ENCODE measurements at places on chromosomes 5 and 9. TPM values are rescaled to one million over a fixed set of nuclear protein-coding genes. Genes with fewer than 3 reads are reported as not detected.

DNA sequence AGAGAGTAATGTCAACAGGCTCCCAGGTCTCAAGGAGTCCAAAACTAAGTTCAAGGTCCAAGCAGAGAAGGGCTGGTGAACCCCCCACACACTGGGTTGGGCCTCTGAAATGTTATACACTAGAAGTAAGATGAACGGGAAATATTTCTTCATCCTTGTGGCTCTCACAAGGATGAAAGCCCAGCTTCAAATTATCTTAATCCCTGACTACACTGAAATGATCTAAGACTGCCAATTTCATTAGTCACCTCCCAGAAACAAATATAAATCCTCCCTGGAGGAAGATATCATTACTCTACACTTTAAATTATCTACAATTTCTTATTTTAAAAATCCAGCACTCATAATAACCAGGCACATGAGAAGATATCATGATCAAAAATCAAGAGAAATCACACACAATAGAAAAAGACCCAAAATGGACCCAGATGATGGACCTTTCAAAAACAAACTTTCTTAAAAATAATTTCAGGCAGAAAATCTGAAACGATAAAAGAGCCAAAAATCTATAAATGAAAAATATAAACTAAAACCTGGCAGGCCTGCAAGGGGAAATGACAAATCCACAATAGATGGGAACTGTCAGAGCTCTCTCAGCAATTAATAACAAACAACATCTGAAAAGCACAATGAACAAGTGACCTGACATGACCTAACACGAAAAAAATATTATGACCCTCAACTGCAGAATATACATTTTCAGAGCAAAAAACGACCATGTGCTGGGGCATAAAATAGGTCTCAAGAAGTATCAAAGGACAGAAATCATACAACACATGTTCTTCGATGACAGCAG is 117.4 kb downstream of the GPR21 start:
- H3K36me3 ChIP-seq = peaks cover 9% of the 10 kb centered on the region
- H3K27ac ChIP-seq = no peak overlapping the region
- no peaks in the 10 kb centered on the region for H3K4me1 ChIP-seq
- H3K27me3 ChIP-seq = no peaks in the 10 kb centered on the region
- H3K4me3 ChIP-seq = no peak overlapping the region

Gene EGFLAM
- total RNA-seq = not detected

- DNase-seq = no peak
- H3K4me3 ChIP-seq = no peak overlapping the region
- H3K4me1 ChIP-seq = peaks cover 9% of the 10 kb centered on the region
- H3K27ac ChIP-seq = no peak overlapping the region
- peaks cover 9% of the 10 kb centered on the region for H3K27me3 ChIP-seq
These were observed 70.4 kb downstream of the GADD45G start for GRCh38 chr9:89675058-89675742.

Gene CEMIP2
- total RNA-seq = 46.5 TPM

- H3K27ac ChIP-seq = no peak overlapping the region
- H3K4me1 ChIP-seq = no peaks in the 10 kb centered on the region
- H3K27me3 ChIP-seq = no peaks in the 10 kb centered on the region
- DNase-seq = no peak
These were observed 115.9 kb upstream of the GDNF start for GRCh38 chr5:37955748-37956147.

DNA sequence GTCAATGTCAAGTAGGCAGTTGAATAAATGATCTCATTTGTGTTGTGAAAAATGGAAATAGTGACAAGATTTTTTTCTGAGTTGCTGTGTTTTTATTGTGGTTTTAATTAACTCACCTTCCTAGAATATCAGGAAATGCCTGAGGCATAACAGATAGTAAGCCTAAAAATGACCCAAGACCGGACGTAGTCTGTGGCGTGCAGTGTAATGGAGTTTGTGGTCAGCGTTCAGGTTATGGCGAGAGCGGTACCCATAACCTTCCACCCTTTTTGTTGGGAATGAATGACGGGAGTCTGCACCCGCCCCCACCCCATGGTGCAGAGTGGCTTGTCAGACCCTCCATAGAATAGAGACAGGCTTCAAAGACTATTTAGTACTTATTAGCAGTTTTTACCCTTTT is 119.3 kb downstream of the GALNT10 start:
- no peak overlapping the region for H3K27ac ChIP-seq
- H3K36me3 ChIP-seq = peaks cover 6% of the 10 kb centered on the region
- no peaks in the 10 kb centered on the region for H3K27me3 ChIP-seq
- H3K4me3 ChIP-seq = no peak overlapping the region
- H3K4me1 ChIP-seq = peaks cover 12% of the 10 kb centered on the region

GRCh38 chr9:134041649-134041962 is 16.3 kb downstream of the BRD3OS start:
- H3K27me3 ChIP-seq = no peaks in the 10 kb centered on the region
- no peak overlapping the region for H3K27ac ChIP-seq
- no peak overlapping the region for H3K4me3 ChIP-seq
- no peaks in the 10 kb centered on the region for H3K4me1 ChIP-seq

Gene DTWD2
- 2.6 TPM for total RNA-seq

- no peaks in the 10 kb centered on the region for H3K4me1 ChIP-seq
- H3K27me3 ChIP-seq = peaks cover 10% of the 10 kb centered on the region
- no peaks in the 10 kb centered on the region for H3K36me3 ChIP-seq
- no peak overlapping the region for H3K4me3 ChIP-seq
These were observed 289.4 kb downstream of the DMAC1 start for GRCh38 chr9:7510199-7510598.

GRCh38 chr5:2697041-2697440 is 54.4 kb downstream of the IRX2 start:
- H3K27me3 ChIP-seq = no peaks in the 10 kb centered on the region
- no peak for DNase-seq
- H3K4me1 ChIP-seq = no peaks in the 10 kb centered on the region
- no peaks in the 10 kb centered on the region for H3K36me3 ChIP-seq
- H3K27ac ChIP-seq = no peak overlapping the region

DNA sequence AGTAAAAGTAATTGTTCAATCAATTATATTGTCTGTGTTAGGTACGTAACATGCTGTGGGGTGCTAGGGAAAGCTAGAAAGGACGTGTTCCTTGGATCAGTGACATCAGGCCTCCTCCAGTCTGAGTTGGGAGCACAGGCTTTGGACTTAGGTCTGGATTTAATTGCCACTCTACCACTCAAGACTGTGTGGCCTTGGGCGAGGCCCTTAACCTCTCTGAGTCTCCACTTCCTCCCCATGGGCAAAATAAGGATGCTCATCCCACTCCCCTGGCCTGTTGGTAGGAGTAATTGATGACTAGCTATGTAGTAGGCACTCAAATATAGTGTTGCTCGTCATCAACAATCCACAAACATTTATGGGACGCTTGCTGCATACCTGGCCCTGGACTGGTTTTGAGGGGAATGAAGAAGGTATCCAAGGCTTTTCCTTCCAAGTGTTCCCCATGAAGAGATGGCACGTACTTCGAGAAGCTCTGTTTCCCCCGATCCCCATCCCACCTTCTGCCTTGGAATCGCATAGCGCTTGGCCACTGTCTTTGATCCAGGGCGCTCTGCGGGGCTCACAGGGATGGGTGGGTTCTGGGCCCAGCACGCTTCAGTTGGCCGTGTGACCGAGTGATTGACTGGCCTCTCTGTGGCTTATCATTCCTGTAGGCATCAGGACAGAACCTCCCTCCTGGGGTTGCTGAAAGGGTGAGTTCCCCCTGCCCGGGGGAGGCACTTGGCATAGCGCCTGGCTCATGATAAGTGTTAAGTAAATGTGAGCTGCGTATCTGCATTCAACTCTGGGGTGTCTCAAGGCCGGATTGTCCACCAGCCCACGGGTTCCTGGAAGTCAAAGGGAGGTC is 8.1 kb downstream of the FGF18 start:
- no peak for DNase-seq
- H3K36me3 ChIP-seq = no peaks in the 10 kb centered on the region
- no peaks in the 10 kb centered on the region for H3K4me1 ChIP-seq
- peaks cover under 1% of the 10 kb centered on the region for H3K27me3 ChIP-seq
- H3K4me3 ChIP-seq = no peak overlapping the region

DNA sequence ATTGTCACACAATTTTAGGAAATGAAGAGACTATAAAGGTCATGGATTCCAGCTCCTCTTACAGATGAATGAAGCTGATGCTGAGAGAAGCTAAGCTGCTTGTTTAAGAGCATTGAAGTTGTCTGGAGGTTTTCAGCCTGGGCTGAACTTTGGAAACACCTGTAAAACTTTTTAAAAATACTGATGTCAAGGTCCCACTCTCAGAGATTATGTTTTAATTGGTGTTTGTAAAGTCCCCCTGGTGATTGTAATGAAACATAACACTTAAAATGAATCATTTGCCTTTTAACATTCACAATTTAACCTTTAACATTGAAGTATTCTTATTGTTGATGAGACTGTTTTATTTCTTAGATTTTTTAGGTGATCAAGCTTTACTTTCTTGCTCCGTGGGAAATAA is 16.4 kb downstream of the RAD23B start:
- no peaks in the 10 kb centered on the region for H3K27me3 ChIP-seq
- H3K27ac ChIP-seq = no peak overlapping the region
- DNase-seq = no peak
- peaks cover 16% of the 10 kb centered on the region for H3K36me3 ChIP-seq
- peaks cover 27% of the 10 kb centered on the region for H3K4me1 ChIP-seq
- no peak overlapping the region for H3K4me3 ChIP-seq

Gene TMEM203
- 36.6 TPM for total RNA-seq

Gene AGXT2
- total RNA-seq = not detected

DNA sequence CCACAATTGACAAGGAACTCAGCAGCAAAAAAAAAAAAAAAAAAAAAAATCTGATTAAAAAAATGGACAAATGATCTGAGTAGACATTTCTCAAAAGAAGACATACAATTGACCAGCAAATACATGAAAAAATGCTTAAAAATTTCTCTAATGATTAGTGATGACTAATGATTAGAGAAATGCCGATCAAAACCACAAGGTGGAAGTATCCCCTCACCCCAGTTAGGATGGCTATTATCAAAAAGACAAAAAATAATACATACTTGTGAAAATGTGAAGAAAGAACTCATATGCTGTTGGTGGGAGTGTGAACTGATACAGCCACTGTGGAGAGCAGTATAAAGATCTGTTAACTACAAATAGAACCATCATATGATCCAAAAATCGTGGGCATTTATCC is 245.3 kb downstream of the OSTF1 start:
- H3K4me1 ChIP-seq = no peaks in the 10 kb centered on the region
- no peaks in the 10 kb centered on the region for H3K36me3 ChIP-seq

DNA sequence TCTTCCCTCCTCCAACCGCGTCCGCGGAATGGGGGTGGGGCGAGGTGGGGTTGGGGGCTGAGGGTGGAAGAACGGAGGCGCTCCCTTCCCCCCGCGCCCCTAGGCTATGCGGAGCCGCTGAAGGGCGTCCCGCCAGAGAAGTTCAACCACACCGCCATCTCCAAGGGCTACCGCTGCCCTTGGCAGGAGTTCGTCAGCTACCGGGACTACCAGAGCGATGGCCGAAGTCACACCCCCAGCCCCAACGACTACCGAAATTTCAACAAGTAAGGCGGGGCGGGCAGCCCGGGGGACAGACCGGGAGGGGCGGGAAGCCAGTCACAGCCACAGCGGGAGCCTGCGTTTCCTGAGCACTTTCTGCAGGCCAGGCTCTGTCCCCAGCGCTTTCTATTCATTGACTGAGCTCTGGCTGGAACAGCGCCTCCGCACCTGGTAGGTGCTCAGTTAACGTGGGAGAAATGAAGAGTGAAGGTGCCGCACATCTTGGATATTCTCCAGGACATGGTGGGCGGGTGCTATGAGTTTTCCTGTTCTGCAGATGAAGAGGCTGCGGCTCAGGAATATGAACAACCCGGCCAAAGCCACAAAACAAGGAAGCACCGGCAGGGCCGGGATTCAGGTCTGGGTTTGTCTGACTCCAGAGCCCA is 11.3 kb downstream of the MYOZ3 start:
- H3K27me3 ChIP-seq = peaks cover 25% of the 10 kb centered on the region
- peak overlapping the region; percentile 68 for H3K4me3 ChIP-seq
- no peaks in the 10 kb centered on the region for H3K36me3 ChIP-seq
- peak; percentile 43 for DNase-seq
- H3K4me1 ChIP-seq = peaks cover 8% of the 10 kb centered on the region

- H3K4me1 ChIP-seq = no peaks in the 10 kb centered on the region
- H3K36me3 ChIP-seq = no peaks in the 10 kb centered on the region
- H3K4me3 ChIP-seq = no peak overlapping the region
- H3K27ac ChIP-seq = no peak overlapping the region
- no peak for DNase-seq
These were observed 482.6 kb downstream of the ZNF608 start for GRCh38 chr5:124263680-124264491.

DNA sequence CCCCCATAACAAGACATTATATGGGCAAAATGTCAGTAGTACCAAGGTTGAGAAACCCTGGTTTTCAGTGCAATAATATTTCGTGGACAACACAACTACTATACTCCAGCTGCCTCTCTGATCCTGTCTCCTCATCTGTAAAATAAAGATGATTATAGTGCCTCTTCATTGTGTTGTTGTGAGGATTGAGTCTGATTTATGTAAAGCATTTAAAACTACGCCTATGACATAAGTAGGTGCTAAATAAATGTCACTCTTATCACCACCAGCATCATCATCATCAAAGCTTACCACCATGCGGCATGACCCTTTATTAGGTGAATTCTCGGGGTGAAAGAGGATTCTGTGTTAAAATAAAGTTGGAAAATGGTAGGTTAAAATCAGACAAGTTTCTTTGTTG is 67.8 kb upstream of the IFNE start:
- H3K27me3 ChIP-seq = no peaks in the 10 kb centered on the region
- H3K27ac ChIP-seq = no peak overlapping the region
- peaks cover 19% of the 10 kb centered on the region for H3K4me1 ChIP-seq
- no peak for DNase-seq
- no peak overlapping the region for H3K4me3 ChIP-seq

Gene TMC1
- not detected for total RNA-seq

DNA sequence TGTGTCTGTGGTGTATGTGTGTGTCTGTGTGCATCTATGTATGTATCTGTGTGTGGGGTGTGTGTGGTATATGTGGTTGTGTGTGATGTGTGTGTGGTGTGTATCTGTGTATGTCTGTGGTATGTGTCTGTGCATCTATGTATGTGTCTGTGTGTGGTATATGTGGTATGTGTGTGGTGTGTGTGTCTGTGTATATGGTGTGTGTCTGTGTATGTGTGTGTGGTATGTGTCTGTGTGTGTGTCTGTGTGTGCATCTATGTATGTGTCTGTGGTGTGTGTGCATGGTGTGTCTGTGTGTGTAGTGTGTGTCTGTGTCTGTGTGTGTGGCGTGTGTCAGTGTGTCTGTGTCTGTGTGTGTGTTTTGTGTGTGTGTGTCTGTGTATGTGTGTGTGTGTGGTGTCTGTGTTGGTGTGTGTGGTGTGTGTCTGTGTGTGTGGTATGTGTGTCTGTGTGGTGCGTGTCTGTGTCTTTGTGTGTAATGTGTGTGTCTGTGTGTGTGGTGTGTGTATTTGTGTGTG is 121.9 kb upstream of the MVB12B start:
- H3K4me1 ChIP-seq = no peaks in the 10 kb centered on the region
- H3K27ac ChIP-seq = no peak overlapping the region
- H3K36me3 ChIP-seq = no peaks in the 10 kb centered on the region
- no peak for DNase-seq

GRCh38 chr9:14888272-14888671 is 22.0 kb downstream of the FREM1 start:
- no peak for DNase-seq
- no peaks in the 10 kb centered on the region for H3K27me3 ChIP-seq
- H3K4me1 ChIP-seq = no peaks in the 10 kb centered on the region
- H3K36me3 ChIP-seq = no peaks in the 10 kb centered on the region
- no peak overlapping the region for H3K4me3 ChIP-seq
- no peak overlapping the region for H3K27ac ChIP-seq

Gene SLC36A3
- not detected for total RNA-seq

Gene ELOVL7
- total RNA-seq = 0.34 TPM

Gene PCDHA6
- not detected for total RNA-seq
